ENCODE measurements at places on chromosomes 3 and 15.

GRCh38 chr3:12990781-12991480, 82.3 kb downstream of the IQSEC1 start:
- no peak for DNase-seq

DNA sequence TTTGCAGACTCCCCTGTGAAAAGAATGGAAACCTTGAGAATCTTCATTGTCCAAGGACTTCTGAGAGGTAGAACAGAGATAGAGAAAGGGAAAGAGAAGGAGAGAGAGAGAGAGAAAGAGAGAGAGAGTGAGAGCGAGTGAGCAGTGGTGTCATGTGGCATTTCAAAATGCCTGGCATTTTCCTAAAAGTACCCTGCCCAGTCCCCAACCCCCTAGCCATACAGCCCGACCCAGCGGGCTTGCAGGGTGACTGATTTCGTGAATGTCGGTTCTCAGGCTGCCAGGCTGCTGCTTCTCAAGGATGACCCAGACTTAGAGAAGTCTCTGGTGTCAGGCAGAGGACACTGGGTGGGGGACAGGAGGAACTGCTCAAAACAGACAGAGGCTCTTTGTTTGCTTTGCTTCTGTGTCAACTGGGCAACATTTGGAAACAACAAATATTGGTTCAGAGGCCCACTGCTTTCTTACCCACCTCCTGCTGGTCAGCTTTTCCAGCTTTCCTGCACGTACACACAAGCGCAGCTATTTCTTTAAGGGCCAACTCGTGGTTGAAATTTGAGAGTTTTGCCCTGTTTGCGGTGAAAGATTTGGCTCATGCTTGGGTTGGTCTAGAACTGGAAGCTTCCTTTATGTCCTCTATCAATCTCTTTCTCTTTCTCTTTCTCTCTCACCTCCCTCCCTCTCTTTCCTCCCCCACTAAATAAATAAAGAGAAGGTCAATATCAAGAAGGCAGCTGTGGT, 3.7 kb upstream of the TF start:
- no peak for DNase-seq

- DNase-seq, result no peak
These were observed 44.4 kb upstream of the FAN1 start for GRCh38 chr15:30859091-30859874.

- no peak for DNase-seq
These were observed 47.3 kb downstream of the RPN1 start for GRCh38 chr3:128603313-128603712.

DNA sequence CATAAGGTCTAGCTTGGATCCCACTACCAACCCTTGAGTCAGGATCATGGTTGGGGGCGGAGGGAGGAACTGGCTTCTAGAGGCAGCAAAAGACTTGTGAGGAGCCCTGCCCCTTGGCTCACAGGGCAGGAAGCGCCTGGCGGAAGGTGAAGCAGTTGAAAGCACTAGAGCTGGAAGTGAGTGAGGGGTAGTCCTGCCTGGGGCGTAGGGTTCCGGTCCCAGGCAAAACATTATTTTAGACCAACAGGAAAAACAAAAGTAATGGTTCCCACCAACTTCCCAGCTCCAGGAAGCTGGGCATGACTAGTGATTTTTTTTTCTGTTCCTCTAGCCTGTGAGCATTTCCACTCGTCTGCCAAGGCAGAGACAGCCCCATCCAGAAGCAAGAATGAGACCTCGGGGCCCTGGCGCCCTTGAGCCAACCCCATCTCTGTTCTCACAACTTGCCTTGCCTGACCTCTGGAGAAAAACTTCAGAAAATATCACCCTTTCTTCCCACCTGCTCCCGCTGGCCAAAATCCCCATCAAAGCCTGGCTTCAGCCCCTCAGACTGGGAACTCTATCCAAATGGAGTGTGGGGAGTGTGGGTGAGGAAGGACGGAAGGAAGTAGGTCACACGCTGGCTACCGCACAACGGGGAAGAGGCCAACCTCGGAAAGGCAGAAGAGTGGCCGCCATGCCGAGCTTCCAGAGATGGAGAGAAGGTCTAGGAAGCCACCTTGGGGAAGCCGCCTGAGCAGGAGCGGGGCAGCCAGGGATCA, 57.5 kb downstream of the RBPMS2 start:
- no peak for DNase-seq

DNA sequence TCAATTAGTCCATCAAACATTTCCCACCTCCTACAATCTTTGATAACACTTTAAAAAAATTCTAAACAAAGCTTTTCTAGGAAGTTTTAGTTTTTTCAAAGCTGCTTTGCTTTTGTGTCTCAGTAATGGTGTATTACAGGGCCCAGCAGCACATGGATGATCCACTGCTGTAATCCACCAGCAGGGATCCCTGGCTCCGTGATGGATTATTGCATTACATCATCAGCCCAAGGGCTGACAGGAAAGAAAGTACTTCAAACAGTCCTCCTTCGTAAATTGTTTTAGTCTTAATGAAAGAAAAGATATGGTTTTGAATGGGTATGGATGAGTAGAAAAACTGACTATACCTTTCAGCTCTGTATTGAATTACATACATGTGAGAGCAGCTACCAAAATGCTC, 688.9 kb upstream of the NAALADL2 start:
- no peak for DNase-seq

DNA sequence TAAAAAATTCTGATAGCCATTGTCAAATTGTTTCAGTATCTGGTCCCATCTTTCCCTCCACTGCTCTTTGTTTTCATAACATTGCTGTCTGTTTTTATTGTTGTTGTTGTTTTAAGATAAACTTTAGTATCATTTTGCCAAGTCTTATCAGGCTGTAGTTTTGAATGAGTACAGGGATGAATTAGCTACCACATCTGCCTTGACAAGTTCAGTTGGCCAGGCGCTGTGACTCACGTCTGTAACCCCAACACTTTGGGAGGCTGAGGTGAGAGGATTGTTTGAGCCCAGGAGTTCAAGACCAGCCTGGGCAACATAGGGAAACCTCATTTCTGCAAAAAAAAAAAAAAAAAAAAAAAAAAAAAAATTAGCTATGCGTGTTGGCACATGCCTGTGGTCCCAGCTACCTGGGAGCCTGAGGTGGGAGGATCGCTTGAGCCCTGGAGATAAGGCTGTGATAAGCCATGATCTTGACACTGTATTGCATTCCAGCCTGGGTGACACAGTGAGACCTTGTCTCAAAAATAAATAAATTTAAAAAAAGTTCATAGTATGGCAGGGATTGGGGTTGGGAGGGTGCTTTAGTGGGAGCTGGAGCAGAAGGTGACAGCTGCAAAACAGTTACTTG, 8.3 kb upstream of the ANKDD1A start:
- no peak for DNase-seq

DNA sequence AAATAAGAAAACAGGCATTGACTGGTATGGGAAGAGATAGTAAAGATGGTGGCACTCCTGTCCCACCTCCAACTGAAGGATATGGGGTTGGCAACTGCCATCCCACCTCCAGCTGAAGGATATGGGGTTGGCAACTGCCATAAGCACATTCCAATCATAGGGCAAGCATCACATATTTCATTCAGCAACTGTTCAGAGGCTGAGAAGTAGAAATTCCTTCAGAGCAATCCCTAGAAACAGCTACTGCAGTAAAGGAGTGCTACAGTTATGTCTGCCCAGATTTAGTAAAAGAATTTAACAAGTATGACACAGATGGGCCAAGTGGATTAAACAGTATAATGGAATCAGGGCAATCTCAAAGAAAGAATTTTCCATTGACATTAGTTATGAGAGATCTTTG, 156.8 kb downstream of the IMPG2 start:
- DNase-seq, result no peak

Data from activated CD8-positive, alpha-beta memory T cell treated with anti-CD3 and anti-CD28 coated beads for 4 hours (primary cell).